IPS-NIHi11 (cell line): ENCODE measurements at places on chromosomes 16 and 17.

DNA sequence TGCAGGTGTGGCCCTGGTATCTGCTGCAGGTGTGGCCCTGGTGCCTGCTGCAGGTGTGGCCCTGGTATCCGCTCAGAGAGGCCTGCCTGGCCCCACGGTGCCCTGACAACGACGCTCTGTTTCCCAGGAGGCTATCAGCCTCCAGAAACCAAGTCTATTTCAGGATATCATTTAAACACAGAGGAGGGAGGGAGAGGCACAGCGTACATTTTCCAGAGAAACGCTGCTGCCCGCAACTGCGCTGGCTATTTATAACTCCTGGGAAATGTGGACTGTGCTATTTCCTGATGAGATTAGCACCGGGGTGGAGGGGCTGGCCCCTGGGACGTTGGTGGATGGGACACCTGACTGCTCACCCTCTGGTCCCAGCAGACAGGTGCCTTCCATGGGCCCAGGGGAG is 22.5 kb downstream of the TIMM22 start:
- no peak for DNase-seq

- DNase-seq, result no peak
Observed at GRCh38 chr16:21953541-21953902, 361 bp downstream of the UQCRC2 start.

DNA sequence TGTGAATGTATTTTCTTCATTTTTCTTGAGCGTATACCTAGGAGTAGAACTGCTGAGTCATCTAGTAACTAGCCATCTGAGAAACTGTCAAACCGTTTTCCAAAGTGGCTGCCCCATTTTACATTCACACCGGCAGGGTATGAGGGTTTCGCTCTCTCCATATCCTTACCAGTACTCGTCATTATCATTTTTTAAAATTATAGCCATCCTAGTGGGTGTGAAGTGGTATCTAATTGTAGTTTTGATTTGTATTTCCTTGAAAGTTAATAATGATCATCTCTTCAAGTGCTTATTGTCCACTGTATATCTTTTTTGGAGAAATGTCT is 6.0 kb downstream of the RNF157 start:
- DNase-seq, result no peak

DNA sequence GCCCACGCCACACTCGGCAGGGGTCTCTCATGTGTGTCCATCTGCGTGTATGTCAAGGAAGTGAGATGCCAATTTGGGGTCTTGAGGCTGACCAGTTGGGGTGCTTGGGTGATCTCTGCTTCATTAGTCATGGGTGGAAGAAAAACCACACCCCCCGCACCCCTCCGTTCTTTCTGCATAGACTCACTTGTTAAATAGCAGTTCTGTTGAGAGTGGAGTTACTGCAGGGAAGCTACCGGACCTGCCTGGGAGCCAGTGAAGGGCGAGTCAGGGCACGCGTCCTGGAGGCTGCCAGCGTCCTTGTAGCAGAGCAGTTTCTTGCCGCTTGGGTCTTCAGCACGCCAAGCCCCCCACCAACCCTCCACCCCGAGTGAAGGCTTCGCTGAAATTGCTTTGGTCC is 8.5 kb downstream of the SNN start:
- no peak for DNase-seq
